Spleen (tissue), 13 donors: ENCODE measurements at places on chromosomes 6 and 20. TPM values are rescaled to one million over a fixed set of nuclear protein-coding genes. Genes with fewer than 3 reads are reported as not detected.

The WFDC12 gene
- not detected for polyA plus RNA-seq

The GHRH gene
- not detected for polyA plus RNA-seq

DNA sequence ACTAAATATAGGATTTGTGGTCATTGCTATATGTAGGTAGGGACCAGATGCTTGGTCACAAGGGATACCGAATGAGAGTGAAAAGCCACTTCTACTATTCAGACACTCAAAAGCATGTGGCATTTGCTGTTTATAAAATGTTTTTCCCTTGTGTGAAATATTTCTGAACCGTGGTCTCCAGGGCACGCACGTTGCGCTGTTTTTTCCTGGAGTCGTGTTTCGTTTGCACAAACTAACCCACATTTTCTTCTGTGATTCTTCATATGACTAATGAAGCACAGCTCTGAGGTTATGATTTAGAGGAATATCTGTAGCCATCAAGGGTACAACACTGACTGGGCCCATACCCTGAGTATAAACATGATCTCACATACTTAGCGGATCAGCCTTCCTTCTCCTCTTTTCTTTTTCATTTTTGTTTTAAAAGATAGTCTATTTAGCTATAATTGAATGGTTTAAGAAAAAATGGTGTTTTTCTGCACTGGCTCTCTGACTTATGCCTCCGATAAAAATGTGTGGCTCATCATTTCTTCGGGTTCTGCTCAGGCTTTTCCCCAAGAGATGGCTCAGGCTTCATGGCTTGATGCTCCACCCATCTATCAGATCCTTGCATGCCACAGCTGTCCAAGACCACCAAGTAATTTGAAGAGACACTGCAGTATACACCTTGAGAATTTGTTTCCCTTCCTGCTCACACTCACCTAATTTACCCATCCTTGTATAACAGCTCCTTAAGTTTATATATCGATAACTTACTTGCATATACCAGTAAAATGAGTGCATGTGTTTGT is 59.9 kb upstream of the HBS1L start:
- no peak for DNase-seq
- H3K4me3 ChIP-seq = no peak overlapping the region
- H3K4me1 ChIP-seq = peaks cover 4% of the 10 kb centered on the region
- H3K27ac ChIP-seq = no peak overlapping the region
- H3K36me3 ChIP-seq = no peaks in the 10 kb centered on the region

GRCh38 chr6:38784506-38785235 is 69.6 kb downstream of the DNAH8 start:
- no peak for DNase-seq
- no peaks in the 10 kb centered on the region for H3K36me3 ChIP-seq
- H3K4me3 ChIP-seq = no peak overlapping the region
- H3K27ac ChIP-seq = no peak overlapping the region
- H3K4me1 ChIP-seq = no peaks in the 10 kb centered on the region

DNA sequence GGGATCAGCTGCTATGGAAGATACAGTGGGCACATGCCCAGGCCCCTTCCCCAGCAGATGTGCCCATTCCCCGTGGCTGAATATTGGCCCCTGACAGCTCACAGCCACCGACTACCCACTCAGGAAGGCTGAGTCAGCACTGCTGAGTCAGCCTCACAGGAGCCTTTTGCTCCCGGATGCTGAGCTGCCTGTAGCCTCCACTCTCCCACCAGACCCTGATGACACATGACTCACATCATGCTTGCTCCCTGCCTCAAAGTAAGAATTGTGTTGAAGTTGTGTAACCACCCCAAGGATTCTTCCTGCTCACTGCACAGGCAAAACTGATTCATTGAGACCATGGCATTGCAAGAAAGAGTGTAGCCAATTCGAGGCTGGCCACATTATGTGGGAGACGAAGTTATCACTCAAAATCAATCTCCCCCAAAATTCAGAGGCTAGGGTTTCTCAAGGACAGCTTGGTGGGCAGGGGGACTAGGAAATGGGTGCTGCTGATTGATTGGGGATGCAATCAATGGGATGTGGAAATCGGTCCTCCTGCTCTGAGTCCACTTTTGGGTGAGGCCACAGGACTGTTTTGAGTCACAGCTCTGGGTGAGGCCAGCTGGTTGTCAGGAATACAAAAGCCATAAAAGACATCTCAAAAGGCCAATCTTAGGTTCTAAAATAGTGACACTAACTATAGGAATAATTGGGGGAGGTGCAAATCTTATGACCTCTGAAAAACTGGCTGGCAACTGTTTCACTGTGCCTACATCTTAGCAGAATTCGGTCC is 556.6 kb upstream of the CDH4 start:
- no peaks in the 10 kb centered on the region for H3K4me1 ChIP-seq
- no peak for DNase-seq
- no peaks in the 10 kb centered on the region for H3K36me3 ChIP-seq
- no peaks in the 10 kb centered on the region for H3K27me3 ChIP-seq

DNA sequence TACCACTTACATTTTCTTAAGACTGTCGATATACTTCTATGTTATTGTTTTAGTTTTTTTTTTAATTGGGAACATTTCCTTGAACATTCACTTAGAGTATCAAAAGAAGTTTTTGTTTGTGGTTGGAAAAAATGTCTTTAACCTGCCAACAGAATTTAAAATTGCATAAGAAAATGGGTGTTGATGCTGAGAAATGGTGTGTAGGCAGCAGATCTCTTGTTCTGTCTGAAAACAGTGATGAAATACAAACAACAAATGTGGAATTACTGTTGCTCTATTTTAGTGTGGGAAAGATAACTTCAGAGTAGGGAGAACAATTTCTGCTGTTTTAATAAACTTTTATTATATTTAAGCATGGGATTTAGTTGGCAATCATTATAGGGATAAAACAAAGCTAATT is 293.5 kb downstream of the CDKAL1 start:
- no peak overlapping the region for H3K27ac ChIP-seq
- no peaks in the 10 kb centered on the region for H3K27me3 ChIP-seq
- no peak overlapping the region for H3K4me3 ChIP-seq
- H3K4me1 ChIP-seq = no peaks in the 10 kb centered on the region
- H3K36me3 ChIP-seq = no peaks in the 10 kb centered on the region
- no peak for DNase-seq

- no peaks in the 10 kb centered on the region for H3K4me1 ChIP-seq
- H3K4me3 ChIP-seq = no peak overlapping the region
- no peaks in the 10 kb centered on the region for H3K36me3 ChIP-seq
- no peak for DNase-seq
These were observed 328.5 kb upstream of the PRDM1 start for GRCh38 chr6:105757512-105758200.
